Liver (tissue), 10 donors: ENCODE measurements at places on chromosomes 7 and 10.

- DNase-seq: no peak
These were observed 88.1 kb downstream of the FOXL3 start for GRCh38 chr7:378041-378420.

- DNase-seq: no peak
These were observed 64.0 kb downstream of the TACR2 start for GRCh38 chr10:69352569-69353264.

DNA sequence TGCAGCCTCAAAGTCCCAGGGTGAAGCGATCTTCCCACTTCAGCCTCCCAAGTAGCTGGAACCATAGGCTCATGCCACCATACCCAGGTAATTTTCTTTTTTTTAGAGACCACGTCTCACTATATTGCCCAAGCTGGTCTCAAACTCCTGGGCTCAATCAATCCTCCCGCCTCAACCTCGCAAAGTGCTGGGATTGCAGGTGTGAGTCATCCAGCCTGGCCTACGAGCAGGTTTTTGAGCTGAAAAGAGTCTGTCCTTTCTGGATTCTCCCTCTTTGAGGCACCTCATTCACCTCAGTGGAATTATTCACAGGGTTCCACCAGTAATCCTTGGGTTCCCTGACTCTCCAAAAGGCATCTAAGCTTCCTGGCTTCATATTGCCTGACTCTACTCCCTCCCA, 7.6 kb upstream of the LEP start:
- DNase-seq: no peak

DNA sequence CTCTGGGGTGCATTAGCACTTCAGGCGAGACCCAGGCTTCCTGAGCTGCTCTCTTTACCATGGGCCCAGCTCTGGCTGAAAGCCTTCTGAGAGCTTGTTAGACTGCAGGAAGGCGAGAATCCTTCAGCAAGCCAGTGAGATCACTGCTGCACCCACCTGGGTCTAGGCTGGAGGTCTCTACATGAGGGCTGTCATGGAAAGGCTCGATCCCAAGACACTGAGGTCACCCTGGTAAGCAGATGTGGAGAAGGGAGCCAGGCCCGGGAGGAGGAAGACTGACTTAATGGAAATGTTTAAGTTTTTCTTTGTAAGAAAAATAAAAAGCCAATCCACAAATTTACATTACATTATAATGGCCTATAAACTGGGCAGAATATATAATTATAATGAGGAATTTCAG, 684.5 kb downstream of the TNS3 start:
- DNase-seq: no peak

DNA sequence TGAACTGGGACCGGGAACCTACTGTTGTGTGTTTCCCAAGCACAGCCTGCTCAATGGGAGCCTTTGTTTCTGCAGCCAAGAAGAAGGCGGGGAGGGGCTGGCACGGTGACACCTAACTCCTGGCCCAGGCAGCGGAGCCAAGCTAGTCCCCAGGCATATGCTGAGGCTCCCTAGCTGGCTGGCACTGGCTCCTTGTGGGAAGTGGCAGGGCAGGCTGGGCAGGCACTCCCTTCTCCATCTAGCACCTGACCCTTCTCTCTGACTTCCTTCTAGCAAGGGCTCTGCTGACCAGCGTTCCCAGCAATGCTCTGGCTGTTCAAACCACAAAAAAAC, 325.0 kb downstream of the PLXNA4 start:
- no peak for DNase-seq

DNA sequence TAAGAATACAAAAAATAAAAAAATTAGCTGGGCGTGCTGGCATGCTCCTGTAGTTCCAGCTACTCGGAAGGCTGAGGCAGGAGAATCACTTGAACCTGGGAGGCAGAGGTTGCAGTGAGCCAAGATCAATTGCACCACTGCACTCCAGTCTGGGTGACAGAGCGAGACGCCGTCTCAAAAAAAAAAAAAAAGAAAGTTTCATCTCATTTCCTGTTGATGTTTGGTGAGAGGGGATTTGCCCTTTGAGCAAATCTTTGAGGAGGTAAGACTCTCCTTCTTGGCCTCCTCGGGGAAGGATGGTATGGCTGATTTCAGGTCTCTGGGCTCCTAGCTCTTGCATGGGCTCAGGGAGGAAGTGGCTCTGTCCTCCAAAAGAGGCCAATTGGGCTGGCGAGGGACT, 3.6 kb upstream of the GRID2IP start:
- DNase-seq: no peak

DNA sequence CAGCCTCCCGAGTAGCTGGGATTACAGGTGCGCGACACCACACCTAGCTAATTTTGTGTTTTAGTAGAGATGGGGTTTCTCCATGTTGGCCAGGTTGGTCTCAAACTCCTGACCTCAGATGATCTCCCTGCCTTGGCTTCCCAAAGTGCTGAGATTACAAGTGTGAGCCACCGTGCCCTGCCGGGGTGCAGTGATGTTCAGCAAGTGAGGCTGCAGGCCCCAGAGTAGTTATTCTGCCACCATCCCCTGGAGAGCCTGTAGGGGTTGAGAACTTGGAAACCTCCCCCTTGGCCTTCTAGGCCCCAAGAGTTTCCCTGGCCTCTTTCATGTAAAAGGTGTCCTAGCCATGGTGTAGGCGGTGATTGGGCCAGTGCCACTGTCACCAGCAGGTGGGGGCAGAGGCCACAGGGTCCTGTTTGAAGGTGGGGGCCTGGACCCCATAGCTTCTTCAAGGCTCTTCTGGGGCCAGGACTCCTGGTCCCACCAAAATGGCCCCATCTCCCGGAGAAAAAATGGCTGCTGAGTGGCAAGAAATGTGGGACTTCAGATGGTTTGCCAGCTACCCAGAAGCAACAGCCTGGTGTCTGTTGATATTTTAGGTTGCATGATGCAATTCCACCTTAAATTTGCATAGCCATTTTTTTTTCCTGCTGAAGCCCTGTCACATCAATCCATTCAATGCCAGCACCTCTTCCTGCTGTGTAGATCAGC, 25.5 kb upstream of the INMT start:
- no peak for DNase-seq

DNA sequence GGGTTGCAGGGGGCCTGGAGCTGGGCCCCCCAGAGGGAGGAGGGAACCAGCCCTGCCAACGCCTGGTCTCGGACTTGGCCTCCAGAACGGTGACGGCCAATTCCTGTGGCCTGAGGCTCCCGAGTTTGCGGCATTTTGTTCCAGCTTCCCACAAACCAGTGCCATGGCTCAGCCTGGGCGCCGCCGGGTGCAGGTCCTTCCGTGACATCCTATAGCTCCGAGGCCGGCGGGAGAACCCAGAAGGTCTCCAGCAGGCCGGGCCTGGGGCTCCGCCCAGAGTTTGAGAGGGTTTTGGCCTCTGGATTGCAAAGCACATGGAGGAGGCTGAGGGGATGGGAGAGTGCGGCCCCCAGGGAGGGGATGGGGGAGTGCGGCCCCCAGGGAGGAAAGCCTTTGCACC, 92.6 kb downstream of the UNCX start:
- no peak for DNase-seq

GRCh38 chr10:22677333-22677732, 37.0 kb downstream of the PIP4K2A start:
- no peak for DNase-seq

DNA sequence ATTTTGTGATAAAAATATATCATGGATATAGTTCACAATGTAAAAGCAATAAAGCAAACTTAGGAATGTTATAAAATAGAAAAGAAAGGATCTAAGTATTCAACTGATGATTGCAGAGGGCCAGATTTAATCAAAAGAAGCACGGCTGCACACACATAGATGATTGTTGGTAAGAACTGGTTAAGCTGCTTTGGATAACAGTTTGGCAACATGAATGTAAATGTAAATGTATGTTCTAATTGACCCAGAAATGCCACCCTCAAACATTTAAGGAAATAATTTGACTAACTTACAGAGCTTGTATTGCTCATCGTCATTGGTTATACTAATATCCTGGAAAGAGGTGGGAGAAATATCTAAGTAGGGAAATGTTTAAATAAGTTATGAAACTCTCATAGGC, 13.1 kb downstream of the ZNF485 start:
- DNase-seq: no peak

DNA sequence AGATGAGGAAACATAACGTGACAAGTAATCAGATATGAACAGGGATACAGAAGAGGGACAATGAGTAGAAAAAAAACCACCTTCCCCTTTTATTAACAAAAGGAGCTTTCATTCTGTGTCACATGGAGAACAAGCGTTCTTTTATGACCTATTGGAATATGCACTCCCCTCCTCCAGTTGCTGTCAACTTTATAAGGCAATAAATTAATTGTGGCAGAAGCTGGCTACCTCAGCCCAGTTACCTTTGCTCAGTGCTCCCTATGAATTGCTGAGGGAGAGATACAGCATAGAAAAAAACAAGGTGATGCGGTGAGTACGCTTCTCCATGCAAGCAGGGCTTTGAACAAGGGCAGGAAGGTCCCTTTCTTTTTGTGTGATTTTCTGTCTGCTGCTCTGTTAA, at the start of gene MGAM2:
MGAM2 (plus strand) TSS at position 220 of the 400 bp plus-strand sequence. CDS start 5,156 bp downstream, outside the sequence.
- DNase-seq: no peak

DNA sequence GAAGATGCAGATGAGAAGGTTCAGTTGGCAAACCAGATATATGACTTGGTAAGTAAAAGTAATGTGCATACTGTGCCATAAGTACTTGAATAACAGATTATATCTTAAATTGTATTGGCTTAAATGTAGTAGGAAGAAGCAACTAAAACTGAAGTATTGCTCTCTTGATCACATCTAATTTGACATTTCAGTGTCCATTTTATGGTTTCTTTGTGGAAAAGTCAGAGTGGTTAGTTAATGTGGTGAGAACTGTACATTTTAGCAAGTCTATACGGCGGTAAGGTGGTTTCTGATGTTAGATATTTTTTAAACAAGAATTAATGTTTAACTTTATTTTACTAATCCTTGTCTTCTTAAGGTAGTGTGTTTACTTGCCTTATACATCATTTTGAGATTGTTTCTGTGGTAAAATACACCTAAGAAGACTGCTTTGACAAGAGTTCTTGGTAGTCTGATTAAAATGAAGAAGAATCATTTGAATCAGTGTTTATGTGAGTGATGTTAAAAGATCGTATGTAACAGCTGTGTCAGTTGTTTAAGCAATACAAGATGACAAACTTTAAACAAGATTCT, 5.1 kb downstream of the ING3 start:
- no peak for DNase-seq

GRCh38 chr10:133159950-133160825, at the start of gene KNDC1:
KNDC1 (plus strand) TSS chr10:133160219; CDS start chr10:133160468, 249 bp downstream.
- no peak for DNase-seq

DNA sequence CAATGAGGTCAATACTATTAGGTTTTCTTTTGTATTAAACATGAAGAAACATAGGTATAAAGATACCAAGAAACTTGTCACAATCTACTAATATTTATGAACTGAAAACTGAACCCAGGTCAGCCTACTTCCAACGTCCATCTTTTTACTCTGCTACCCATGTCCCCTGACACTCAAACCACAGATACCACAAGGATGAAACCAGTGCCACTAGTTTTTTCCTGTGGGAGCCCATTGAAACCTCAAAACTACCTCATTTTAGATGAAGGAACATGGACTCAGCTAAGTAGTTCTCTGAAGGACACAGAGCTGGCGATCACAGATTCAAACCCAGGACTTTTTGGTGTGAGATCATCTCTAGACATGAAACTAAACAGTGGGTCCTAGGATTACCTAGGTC, 6.8 kb downstream of the TET1 start:
- DNase-seq: no peak

GRCh38 chr10:19946791-19947190, 130.6 kb downstream of the PLXDC2 start:
- DNase-seq: no peak

DNA sequence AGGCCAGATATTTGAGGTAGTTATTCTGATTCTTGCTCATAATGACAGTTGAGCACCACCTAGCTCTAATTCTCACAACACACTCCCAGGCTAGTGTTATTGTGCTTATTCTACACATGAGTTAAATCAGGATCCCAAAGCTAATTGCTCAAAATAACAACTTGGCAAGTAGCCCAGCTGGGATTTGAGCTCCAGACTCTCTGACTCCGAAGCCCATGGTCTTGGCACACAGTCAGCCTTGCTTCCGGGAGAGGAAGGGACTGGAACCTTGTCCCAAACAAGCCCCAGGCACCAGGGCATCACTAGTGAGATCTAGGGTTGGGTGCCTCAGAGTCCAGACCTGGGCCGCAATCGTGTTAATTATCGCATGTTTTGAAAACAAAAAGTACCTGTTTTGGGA, 101.4 kb downstream of the GPAM start:
- DNase-seq: no peak
